Testis (tissue), 5 donors: ENCODE measurements at places on chromosomes 16 and 17. TPM values are rescaled to one million over a fixed set of nuclear protein-coding genes. Genes with fewer than 3 reads are reported as not detected.

DNA sequence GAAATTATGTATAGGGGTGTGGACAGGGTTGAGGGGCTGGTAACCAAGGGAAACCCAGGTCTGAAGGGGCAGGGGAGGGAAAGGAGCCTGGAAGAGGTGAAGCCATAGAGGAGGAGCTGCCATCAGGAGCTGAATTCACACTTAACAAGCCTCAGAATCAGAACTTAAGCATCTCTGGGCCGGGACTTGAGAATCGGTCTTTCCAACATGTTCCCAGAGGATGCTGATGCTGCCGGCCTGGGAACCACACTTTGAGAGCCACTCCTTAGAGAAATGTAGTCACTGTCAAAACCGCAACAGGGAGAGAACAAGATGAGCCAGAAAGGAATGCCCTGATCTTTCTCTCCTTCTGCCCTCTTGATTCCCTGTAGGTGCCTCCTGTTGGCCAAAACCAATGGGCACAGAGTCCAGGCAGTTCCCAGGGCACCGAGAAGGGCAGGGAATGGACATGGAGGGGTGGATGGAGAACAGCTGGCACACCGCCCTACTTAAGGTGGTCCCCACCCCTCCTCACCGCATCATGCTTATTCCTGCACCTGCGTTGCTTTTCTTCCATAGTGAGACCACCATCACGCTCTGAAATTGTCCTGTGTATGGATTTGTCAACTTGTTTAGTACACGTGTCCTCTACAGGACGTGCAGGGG is 88.5 kb downstream of the GSG1L start:
- DNase-seq = no peak

GRCh38 chr16:75304521-75305363 is 53.3 kb upstream of the BCAR1 start:
- peak; percentile 69 for DNase-seq

MT1G gene
- 11.5 TPM for total RNA-seq

- DNase-seq = no peak
Measured at GRCh38 chr16:82535262-82535661, 91.5 kb upstream of the CDH13 start.

AURKB gene
- total RNA-seq = 3.7 TPM

DNA sequence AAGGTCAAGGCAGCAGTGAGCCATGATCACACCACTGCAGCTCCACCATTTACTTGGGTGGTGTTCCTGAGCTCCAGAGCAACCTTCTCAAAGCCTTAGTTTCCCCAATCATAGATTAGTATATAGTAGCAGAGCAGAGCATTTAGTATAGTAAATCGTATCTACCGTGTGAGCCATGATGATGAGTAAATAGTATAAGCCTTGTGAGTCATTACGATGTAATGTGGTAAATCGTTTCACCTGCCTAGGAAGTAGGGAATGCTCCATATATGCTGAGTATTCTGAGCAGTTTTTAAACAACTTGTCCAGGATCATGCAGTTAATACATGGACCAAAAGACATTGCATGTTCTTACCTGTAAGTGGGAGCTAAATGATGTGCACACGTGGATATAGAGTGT is 66.4 kb downstream of the SCNN1B start:
- DNase-seq = no peak

CTRL gene
- 1.7 TPM for total RNA-seq

GRCh38 chr16:263182-263774 is 12.5 kb downstream of the RGS11 start:
- no peak for DNase-seq

MPV17L gene
- 12.5 TPM for total RNA-seq

SOST gene
- total RNA-seq = 0.24 TPM

DNA sequence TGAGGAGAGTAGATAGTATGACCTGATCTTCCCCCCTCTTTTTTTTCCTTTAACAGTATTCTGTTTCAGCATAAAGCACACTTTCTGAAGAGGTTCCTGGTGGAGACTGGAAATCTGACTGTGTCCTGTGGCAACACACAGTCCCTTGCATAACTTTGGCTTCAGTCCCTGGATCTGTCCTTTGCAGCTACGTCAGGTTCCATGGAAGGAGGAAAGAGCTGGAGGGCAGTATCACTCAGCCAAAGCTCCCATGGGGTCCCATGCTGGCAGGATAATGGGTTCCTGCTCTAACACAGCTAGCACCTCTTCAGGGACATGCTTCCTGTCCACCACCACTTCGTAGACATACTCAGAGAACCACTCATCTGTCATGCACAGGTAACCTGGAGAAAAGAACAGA is 13.3 kb upstream of the SLC6A4 start:
- no peak for DNase-seq

DNA sequence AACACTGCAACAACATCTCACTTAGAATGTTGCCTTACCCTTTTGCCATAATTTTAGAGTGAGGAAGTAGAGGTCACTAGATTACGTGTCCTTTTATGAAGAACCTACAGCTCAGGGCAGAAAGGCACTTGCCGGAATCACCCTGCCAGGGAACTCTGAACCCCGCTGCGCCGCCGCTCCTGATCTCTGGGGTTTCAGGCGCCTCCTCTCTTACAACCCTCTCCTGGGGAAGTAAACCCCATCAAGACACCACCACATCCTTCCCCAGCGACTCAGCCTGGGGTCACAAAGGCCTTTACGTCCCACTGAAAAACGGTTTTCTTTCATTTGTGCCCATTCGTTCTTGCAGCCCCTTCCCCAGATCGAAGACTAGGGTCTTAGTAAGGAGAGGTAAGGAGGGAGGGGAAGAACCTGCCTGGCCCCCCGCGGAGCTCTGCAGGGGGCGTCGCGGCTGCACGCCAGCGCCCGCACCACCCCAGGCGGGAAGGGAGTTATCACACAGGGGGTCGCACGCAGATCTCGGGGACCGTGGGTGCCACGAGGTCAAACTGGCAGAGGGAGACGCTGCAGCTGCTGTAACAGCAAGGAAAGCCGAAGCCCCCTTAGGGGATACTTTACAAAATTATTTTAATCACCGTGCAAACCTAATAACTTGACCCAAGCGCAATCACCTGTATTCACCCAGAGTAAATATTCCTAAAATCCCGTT is 1.0 kb upstream of the HLF start:
- DNase-seq = no peak

GRCh38 chr16:28882551-28883160 is 4.4 kb downstream of the ATP2A1 start:
- no peak for DNase-seq
